ENCODE measurements at places on chromosomes 3 and 15. TPM values are rescaled to one million over a fixed set of nuclear protein-coding genes. Genes with fewer than 3 reads are reported as not detected.

ANKRD34C gene
- polyA plus RNA-seq, result 0.03 TPM

TM2D3 gene
- 53.7 TPM for polyA plus RNA-seq

DNA sequence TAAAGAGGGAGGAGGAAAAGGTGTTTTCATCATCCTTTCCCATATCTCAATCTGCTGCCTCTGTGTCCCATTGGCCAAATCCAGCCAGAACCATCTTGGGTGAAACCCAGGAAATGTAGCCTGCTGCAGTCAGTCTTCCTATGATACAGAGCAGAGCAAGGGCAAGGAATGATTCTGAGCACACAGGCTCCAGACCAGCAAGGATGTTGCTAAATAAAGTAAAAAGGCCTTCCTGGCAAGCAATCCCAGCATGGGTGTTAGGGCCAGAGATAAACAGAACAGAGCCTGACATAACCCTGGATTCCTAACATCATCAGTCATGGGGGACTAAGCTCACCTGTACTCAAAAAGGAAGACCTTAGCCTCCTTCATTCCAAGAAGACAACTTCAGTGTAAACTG is 90.7 kb upstream of the AGTR1 start:
- no peak for DNase-seq

DNA sequence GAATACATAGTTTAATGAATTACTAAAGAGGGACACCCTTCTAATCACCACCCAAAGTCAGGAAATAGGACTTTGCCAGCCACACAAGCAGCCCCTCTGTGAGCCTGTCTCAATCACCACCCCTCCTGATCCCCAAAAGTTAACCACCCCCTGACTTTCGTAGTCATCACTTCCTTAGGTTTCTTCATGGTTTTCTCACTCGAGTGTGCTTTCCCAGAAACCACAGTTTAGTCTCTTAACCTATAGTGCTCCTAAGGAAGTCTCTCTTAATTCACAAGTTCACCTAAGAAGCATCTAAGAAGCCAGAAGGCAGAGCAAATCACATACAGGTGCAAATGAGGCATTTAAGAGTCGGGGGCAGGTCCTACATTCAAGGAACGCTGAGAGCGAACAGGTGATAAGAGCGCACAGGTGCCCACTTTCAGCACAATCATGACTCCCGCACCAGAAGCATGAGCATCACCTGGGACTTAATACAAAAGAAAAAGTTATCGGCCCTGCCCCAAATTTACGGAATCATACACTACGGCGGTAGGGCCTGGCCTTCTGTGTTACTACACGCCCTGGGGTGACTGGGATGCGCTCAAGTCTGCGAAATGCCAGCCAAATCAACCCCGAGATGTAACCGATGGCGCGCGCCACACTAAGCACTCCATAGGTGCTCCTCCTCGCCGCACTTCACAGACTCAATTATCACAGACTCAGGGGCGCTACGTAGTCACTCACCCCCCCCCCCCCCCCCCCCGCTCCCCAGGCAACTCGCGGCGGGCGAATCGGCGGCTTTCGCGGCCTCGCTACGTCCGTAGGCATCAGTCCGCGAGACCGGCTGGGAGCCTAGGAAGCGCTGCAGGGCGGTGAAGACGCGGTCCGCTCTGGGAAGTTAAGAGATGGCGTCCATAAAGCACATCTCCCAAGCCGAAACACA is 815 bp downstream of the ULK4 start:
- peak; percentile 45 for DNase-seq

- no peak for DNase-seq
These were observed 2.7 kb upstream of the C2CD4A start for GRCh38 chr15:62063825-62064635.

DNA sequence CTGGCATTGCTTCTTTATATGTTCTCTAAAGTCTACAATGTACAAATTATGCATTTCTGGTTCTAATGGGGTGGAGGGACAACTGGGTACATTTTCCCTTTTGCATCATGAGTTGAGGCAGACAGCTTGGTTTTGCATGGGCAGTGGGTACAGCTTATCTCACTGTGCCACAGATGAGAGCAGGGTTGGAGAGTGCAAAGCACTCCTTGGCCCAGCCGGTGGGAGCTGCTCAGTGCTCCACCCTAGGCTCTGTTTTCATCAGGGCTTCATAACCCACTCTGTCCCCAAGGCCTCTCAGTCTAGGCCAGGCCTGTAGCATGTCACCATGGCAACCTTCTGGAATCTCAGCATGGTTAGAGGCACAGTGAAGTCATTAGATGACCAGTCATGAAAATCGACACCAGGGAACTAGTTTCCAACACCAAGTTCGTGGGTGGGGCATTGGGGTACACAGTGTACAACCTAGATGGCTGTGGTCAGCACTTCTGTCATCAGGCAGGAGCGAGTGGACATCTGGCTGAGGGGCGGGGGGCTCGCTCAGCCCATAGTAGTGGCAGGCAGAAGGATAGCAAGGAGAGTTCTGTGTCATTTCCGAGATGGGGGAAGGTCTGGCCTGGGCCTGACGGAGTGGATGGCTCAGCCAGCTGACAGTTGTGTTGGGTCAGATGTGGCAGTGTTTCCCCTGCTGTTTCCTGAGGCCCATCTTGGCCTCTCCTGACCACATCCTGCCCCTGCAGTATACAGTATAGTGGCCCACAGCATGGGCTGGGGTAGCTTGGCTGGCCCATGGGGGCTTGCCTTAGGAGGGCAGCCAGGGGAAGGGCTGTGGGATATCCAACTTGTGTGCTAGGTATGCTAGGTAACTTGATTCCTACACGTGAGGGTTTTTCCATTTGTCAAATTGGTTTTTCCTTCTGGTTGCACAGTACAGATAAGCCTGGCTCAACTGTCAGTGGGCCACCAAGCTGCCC is 75.7 kb upstream of the PRR23C start:
- DNase-seq, result no peak

- DNase-seq, result no peak
These were observed 57.8 kb downstream of the TLE3 start for GRCh38 chr15:70039917-70040316.

DNA sequence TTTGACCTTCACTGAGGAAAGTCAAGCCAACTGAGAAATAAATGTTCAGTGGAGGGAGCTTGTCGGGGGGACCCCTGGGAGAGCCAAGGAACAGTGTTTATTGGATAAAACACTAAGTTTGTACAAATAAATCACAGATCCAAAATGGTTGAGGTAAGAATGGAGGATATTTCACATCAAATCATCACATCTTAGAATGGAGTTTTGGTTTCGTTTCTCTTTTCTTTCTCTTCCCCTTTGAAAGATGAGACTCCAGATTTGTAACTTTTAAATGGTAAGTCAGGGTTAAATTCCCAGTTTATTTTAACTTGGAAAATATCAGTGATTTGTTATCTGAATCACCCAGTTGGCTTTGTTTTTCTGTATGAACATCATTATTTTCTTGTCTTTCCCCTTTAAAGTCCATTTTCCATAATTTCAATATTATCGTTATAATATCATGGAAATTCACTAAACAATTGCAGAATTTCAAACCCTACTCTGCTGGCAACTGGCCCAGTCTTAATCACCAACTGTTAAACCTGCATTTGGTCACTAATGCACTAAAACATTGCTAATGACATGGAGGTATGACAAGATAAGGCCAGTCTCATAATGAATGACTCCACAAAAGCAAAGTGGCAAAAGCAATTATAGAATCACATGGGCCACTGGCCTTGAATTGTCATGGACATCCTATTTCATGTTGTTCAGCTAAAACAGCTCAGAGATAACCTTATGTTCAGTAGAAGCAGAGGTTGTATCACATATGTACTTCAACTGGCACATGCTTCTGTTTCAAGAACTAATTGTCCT is 295.1 kb downstream of the SHOX2 start:
- DNase-seq, result no peak

GRCh38 chr3:172139528-172140276 is 100.3 kb downstream of the FNDC3B start:
- no peak for DNase-seq

PP2D1 gene
- 1.0 TPM for polyA plus RNA-seq

GRCh38 chr3:168025076-168025475 is 70.6 kb downstream of the GOLIM4 start:
- no peak for DNase-seq

CPB1 gene
- 0.93 TPM for polyA plus RNA-seq

CCRL2 gene
- polyA plus RNA-seq, result 4.8 TPM

- no peak for DNase-seq
These were observed 7.2 kb downstream of the LIPC start for GRCh38 chr15:58438956-58439355.

C3orf62 gene
- 13.7 TPM for polyA plus RNA-seq

DNA sequence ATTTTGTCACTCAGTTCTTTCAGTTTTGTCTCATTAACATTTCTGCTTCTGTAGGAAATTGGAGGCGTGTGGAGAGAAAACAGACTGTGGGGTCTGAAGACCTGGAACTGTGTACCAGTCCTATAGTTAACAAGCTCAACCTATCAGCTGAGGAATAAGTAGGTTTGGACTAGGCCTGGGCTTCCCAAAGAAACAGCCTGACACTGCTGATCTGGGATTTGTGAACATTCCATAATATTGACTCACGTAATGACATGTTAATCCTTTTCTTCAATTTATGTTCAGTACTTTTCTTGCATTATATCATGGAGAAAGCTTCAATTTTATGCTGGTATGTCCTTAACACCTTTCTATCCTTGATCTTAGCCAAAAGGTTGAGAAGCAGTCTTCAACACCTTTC is 181.6 kb upstream of the RORA start:
- DNase-seq, result no peak

STARD9 gene
- 21.0 TPM for polyA plus RNA-seq

GRCh38 chr3:71930056-71930991 is 145.4 kb upstream of the PROK2 start:
- no peak for DNase-seq

GRCh38 chr15:53985562-53985961 is 7.3 kb downstream of the UNC13C start:
- DNase-seq, result no peak

- DNase-seq, result no peak
These were observed 47.0 kb upstream of the FSTL1 start for GRCh38 chr3:120497818-120498217.

GOLGA6A gene
- polyA plus RNA-seq, result 0.15 TPM

NRG4 gene
- 2.7 TPM for polyA plus RNA-seq

LMAN1L gene
- polyA plus RNA-seq, result not detected

GRCh38 chr3:14424711-14425580 is 22.5 kb downstream of the SLC6A6 start:
- no peak for DNase-seq

GRCh38 chr3:46124216-46125177 is 83.6 kb downstream of the CCR1 start:
- DNase-seq, result peak; percentile 87

DNA sequence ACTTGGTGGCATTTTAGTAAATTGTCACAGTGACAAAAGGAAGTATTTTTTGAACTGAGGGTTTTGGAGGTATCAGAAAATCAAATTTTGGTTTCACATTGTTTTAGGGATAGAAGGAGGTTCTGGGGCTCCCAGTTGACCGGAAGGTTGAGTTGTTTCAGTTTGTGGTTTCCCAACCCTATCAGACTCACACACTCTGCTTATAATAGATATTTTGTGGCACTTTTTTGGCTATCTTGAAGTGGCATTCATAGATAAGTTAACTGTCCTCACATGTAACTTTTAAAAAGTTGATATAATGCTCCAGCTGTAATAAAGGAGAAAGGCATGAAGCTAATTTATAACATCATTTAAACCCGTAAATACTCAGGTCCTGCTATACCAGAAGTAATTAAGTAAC is 12.8 kb downstream of the ARMC8 start:
- no peak for DNase-seq

GRCh38 chr3:177607589-177607988 is 410.3 kb upstream of the TBL1XR1 start:
- no peak for DNase-seq

ZNF662 gene
- 47.0 TPM for polyA plus RNA-seq

GRCh38 chr3:159451482-159451881 is 537.2 kb upstream of the IL12A start:
- no peak for DNase-seq

CLSTN2 gene
- 0.54 TPM for polyA plus RNA-seq

DNA sequence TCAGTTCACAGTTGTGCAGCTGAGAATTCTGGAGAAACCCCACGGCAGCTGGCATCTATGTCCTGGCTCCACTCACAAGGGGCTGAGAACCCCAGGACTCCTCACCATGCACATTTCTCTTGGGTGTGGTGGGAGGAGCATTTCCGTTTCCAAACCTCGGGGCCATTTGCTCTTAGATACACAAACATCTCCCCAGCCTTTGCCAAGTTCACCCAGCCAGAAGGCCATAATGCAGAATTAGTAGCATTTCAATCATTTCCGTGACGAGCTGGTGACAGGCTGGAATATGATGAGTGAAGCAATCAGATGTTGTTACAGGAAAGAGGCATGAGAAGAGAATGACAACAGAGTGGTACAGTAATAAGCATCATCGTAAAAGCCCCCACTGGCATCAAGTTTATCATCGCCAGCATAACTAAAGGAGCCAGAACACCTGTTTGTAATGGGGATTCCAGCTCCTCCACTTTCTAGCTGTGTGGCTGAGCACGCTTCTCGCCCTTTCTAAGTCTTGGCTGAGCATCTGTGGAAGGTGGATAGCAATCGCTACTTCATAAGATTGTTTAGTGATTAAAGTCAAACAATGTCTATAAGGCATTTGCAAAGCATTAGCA is 82.0 kb downstream of the LIPC start:
- DNase-seq, result no peak

Measured in left lung (tissue), 14 donors.